ACHN (cell line): ENCODE measurements at places on chromosomes 11 and 22.

GRCh38 chr11:30423279-30423648, 100.4 kb downstream of the ARL14EP start:
- no peak for DNase-seq

GRCh38 chr11:62728171-62728988, at the start of gene TTC9C:
TSS of gene TTC9C (plus strand) at chr11:62728486. CDS start at chr11:62728849, 363 bp downstream.
- DNase-seq, result peak; percentile 83

GRCh38 chr11:61082931-61083531, 19.3 kb upstream of the CD5 start:
- no peak for DNase-seq

DNA sequence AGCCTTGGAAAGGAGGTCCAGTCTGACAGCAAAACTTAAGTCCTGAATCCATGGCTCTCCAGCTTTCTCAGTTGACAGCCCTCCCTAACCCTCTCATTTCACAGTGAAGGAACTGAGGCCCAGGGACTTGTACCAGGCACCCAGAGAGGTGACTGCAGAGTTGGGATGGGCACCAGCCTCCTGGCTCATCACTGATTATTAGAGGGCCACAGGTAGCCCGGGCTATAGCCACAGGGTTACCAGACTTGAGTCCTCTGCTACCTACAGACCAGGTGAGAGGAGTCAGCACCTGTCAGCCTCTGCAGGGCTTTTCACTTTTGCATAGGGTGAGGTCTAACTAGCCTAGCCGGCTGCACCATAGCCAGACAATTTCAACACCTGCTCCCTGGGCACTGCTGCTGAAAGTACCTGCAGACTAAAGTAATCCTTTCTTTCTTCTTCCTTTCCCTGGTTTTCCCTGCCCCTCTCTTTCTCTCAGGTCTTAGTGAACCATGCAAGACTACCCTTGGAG, 37.6 kb downstream of the SYT13 start:
- DNase-seq, result no peak

- DNase-seq, result no peak
These were observed 247.8 kb downstream of the NTM start for GRCh38 chr11:131618201-131618600.

DNA sequence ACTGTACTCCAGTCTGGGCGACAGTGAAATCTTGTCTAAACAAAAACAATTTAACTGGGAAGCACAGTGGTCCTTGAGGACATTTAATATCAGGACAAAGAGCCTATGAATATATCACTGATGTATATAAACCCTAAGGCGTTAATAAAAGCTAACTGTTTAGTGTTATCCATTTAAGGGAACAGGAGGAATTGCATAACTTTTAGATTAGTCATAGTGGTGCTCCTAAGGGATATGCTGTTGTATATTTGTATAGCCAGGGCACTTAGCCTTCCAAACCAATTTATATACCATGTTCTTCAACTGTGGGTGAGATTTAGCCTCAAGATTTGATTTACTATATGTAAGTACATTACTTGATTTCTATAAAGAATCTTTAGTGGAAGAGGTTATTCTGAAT, 3.0 kb upstream of the CHEK1 start:
- DNase-seq, result peak; percentile 53

DNA sequence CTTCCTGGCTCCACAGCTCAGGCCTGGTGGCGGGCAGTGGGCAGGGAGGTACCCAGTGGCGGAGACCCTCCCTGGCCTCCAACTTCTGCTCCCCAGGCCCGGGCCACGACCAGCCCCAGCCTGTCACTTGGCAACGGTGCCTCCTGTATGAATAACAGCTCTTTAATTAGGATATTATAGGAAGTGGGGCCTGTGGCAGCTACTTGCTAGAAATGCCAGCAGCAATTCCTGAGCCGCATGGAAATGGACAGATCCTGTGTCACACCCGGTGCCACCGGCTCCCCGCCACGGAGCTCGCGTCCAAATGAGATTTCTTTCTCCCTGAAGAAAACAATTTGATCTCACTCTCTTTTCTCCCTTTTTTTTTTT, 104.5 kb downstream of the CHST1 start:
- DNase-seq, result no peak

DNA sequence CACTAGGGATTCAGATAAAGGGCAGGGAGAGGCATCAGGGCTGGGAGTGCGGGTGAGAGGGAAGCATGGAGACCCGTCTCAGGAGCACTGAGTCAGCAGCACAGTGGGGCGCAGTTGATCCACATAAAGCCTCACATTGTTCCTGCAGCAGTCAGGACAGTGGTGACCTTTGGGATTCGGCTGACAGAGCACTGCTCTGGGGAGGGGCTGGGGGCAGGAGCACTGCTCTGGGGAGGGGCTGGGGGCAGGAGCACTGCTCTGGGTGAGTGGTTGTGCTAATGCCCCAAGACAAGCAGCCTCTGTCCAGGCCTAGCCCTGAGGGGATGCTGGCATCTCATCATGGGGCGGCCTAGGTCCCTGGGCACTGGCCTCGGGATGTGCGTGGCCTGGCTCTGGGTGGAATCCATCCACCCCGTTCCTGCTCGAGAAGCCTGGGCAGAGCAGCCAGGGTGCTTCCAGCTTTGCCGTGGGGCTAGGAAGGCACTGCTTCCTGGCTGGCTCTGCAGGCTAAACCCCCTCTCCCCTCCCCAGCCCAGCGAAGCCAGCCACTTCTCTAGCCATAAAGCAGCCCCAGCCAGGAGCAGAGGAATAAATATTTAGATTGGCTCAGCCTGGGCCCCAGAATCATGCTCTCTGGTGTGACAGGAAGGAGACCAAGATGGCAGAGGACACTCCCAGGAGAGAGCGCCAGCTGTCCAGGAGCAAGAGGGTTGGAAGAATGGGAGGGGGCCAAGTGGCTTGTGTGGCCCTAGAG, 7.3 kb downstream of the OAF start:
- no peak for DNase-seq

GRCh38 chr22:39318507-39319283, 728 bp downstream of the RPL3 start:
- DNase-seq, result no peak

- DNase-seq, result no peak
These were observed 10.6 kb downstream of the PIK3IP1 start for GRCh38 chr22:31281733-31282132.

GRCh38 chr11:103586756-103587155, 449.7 kb upstream of the DDI1 start:
- no peak for DNase-seq

DNA sequence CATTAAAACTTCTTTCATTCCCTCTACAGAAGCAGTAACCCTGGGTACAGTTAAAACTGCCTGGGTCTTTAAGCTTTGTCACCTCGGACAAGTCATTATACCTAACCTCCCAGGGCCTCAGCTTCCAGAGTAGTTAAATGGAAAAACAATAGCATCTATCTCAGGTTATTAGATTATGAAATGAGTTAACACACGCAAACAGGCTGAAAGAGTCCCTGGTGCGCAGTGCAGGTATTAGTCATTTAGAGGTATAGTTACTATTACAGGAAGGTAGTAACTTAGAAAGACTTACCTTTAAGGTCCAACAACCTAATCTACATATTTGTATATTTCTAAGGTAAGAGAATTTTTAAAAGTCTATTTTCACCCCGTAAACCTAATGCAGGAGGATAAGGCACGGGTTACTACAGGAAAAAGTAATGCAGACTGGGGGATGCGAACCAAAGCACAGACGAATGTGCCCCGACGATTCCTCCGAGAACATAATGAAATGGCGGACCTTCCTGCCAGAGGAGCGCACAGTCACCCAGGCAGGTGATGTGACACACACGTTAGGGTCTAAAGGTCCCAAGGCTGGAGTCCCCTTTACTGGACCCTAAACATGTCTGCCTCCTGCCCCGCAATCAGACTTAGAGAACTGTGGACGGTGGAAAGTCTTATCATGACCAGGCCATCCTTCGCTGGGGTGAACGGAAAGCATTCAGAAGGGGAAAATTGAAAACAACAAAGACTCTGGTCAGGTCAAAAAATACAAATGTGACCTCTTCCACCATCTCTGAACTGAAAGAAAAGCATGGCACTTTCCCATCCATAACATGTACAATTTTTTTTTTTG, 1.3 kb downstream of the NAP1L4 start:
- DNase-seq, result peak; percentile 21

DNA sequence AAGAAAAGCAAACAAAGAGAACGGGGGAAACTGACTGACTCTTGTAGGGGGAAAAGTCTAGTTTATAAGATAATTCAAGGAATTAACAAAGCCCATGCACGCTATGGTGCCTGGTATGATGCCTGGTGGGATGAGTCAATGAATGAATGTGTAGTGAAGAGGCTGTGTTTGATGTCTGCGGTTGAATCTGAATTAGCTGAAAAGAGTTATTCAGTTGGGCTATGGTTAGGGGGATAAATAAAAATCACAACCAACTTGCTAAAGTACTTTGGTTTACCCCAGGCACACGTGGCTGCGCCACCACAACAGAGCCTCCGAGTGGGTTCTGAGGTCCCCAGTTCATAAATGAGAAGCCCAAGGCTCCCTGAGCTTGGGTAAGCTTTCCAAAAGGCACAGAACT, 369.3 kb upstream of the SYN3 start:
- DNase-seq, result no peak

- no peak for DNase-seq
These were observed 23.7 kb upstream of the FGF3 start for GRCh38 chr11:69842746-69843528.

DNA sequence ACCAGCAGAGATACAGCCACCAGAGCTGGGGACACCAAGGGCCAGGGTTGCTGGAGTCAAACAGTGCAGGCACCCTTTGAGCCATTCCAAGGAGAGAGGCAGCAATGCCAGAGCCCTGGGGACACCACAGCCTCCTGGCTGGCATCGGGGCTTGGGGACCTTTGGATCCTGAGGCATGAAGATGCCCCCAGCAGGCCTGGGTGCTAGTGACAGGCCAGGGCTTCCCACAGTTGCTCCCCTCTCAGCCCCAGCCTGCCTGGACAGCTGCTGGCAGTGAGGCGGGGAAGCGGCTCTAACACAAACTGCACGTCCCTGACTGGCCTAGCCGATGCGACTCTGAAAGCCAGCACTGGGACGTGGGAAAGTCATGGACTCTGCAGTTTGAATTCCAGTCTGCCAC, 2.7 kb downstream of the CD5 start:
- DNase-seq, result no peak

DNA sequence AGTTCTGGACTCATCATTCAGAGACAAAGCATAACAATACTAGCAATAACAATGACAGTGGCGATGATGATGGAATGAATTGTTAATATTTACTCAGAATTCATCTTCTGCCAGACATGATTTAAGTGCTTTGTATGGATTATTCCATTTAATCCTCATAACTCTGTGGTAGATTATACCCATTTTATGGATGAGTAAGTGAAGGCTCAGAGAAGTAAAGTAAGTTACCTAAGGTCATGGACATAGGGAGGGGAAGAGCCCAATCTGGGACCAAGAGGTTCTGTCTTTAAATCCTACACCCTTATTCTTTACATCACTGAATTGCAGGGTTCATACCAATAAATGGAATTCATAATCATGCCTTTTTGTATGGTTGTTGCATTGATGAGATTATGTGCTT, 72.7 kb downstream of the MYO18B start:
- DNase-seq, result no peak
